Activated B cell treated with CpG ODN at 0.5 μM for 24 hours (primary cell): ENCODE measurements at places on chromosomes 2 and 18. TPM values are rescaled to one million over a fixed set of nuclear protein-coding genes. Genes with fewer than 3 reads are reported as not detected.

Gene SEPTIN2
- 238 and 251 TPM in 2 replicates for total RNA-seq

DNA sequence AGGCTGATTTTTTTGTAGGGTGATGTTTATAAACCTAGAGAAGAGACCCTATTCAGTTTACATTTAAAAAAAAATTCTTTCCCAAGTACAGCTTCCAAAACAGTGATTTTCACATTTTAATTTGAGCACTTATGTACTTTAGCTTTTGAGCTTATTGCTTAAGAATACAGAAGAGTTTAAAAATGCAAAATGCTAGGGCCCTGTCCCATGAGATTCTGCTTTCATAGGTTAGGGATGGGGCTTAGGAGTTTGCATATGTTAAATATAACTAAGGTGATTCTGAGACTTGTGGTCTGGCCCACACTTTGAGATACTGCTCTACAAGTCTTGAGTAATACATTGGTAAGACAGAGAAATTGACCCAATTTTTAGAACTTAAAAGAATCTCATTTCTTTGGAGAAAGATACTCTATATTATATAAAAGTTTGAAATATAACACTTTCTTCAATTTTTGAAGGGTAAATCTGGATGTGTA, 137.3 kb upstream of the CWC22 start:
- DNase-seq = no peak

GRCh38 chr2:128505150-128505490, 186.5 kb upstream of the HS6ST1 start:
- DNase-seq = no peak

DNA sequence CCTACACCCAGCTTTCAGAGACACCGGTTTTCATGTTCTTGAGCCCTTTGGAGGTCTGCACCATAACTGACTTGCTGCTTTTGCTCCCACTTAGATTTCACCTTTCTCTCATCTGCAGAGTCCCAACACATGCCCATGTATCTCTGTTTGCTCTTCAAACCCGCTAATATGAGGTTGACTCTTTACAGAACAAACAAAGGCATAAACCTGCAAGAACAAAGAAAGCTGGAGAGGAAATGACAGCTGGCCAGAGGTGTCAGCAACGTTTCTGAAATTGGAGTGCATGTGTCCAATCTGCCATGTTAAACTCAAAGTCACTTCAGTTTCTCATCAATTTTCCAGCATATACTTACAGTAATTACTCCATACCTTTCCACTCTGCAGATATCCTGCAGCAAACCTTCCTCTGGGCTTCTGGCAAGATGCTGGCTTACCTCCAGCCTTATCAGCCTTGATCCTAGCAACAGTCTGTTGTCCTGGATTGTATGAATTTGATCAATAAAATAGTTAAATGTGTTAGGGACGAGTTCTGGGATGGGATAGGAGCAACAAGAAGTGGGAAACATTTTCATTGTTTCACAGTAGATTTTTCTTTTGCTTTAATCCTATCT, 157.4 kb downstream of the FHOD3 start:
- DNase-seq = no peak

- DNase-seq = no peak
These were observed 83.5 kb downstream of the LDLRAD4 start for GRCh38 chr18:13302040-13302439.
